ENCODE measurements at places on chromosomes 1 and 21.

- DNase-seq = peak; percentile 84
Observed at GRCh38 chr21:42233067-42233961, 14.4 kb downstream of the ABCG1 start.

GRCh38 chr1:242428399-242429190 lies 95.9 kb downstream of the PLD5 start:
- DNase-seq = no peak

DNA sequence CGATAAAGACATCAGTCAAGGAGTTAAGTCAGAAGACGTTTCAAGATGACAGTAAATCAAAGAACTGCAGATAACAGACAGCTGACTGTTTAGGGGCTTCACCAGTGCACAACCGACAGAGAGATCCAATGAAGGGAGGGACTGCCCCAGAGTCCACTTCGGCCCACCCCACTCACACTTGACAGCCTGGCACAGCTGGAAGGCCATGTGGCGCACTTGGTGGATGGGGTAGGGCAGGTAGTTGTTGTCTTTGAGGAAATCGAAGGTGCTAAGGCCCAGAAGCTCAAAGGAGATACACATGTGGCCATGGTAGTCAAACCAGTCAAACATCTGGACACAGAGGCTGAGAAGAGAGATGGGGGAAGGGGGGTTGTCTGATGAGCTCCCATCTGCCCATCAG lies 4.4 kb upstream of the SCAMP3 start:
- DNase-seq = no peak

DNA sequence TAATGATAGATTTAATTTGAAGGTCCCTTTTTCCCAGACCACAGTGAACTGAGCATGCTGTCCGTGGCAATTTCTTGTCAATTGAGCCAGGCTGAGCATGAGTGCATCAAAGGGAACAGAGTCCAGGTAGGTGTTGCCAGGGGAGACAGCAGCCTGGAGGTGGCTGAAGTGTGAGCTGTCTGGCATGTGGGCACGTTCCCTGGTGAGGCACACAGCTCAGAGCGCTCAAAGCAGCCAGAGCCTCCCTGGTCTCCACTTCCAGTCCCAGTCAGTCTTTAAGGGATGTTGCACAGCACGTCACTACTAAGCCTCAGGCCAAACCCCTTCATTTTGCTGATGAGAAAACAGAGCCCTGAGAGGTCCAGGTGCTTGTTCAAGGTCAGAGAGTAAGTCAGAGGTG lies 251.4 kb downstream of the MATN1 start:
- DNase-seq = no peak

DNA sequence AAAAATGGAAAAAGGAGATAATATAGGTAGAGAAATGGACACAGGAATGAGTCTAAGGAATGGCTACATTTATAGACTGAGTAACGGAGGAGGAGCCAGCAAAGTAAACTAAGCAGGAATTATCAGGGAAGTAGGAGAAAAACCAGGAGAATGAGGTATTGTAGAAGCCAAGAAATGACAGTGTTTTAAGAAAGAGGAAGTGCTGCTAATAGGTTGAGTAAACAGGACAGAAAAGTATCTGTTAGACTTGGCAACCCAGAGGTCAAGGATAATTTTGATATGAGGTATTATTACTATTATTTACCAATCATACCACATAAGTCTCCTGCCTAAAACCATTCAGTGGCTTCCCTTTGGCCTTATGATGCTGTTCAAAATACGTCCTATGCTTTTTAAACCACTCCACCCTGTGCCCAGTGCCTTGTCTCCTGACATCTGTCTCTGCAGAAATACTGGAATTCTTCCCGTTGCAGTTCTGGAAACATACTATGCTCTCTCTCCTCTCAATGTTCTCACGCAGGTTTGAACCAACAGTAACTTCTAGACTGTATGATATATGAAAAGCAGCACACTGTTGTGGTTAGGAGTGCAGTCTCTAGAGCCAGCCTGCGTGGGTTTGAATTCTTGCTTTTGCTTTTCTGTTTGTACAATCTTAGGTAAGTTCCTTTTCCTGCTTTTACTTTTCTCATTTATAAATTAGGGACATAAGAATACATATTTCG lies 24.6 kb upstream of the NEK7 start:
- peak; percentile 41 for DNase-seq

- no peak for DNase-seq
Observed at GRCh38 chr1:22089134-22089571, 36.6 kb downstream of the CDC42 start.

- no peak for DNase-seq
Observed at GRCh38 chr1:156097499-156098178, 15.4 kb upstream of the MEX3A start.

DNA sequence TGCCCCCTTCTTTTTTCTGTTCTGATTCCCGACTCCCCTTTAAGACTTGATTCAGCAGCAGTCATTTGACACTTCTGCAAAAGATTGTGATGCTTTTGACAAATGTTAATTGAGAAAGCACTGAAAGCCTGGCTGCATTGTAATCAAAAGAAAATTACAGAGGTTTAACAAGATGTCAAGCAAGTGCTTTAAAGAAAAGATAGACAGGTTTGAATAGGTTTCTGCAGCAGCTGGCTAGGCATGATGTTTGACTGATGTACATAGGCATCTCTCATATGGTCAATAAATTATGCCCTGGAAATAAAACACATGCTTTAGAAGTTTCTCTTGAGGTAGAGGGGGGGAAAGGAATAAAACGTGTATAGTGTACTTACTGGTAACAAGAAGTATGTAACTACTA lies 147.8 kb downstream of the ADGRL2 start:
- no peak for DNase-seq

GRCh38 chr1:209884665-209885117 lies 53.3 kb upstream of the SYT14 start:
- DNase-seq = no peak

DNA sequence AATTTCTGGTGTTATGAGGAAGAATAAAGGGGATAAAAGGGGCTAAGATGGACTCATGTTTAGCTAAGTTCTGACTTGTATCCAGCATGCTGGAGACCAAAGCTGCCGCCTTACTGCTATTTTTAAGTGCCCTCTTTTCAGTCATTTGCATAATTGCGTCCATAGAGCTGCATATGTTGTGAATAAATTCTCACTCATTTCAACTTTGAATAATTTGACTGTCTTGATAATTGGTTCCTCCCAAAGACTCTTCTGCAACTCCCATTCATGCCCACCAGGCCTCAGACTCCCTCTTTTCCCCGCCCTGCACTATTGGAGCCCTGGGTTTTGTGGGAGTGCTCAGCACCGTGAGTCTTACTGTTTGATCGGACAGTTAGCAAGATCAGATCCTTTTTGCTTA lies 45.0 kb downstream of the KIAA0040 start:
- no peak for DNase-seq

DNA sequence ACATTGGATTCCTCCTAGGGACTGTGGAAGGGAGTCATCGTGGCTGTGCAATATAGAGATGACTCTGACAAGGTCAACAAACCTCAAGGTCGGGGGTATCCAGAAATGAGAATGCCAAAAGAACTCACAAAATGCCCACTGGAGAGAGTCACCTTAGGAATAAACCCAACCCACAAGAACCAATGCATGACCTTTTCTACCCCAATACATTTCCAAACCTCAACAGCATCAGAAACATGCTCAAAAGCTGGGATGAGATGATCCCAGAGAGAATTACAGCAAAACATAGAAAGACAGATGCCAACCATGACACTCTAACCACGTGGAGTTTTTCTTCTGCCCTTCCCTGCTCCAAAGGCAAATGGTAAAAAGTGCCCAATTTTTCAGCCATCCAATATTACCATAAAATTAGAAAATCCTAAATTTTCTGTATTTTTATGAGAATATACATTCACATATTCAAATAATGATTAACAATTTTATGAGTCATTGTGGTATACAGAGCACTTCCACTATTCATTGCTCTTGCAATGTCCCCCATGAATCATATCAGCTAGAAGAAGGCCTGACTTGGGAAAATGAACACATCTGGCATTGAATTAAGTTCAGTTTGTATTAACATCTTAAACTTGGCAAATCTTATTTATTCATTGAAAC lies 88.2 kb upstream of the PALMD start:
- DNase-seq = no peak

DNA sequence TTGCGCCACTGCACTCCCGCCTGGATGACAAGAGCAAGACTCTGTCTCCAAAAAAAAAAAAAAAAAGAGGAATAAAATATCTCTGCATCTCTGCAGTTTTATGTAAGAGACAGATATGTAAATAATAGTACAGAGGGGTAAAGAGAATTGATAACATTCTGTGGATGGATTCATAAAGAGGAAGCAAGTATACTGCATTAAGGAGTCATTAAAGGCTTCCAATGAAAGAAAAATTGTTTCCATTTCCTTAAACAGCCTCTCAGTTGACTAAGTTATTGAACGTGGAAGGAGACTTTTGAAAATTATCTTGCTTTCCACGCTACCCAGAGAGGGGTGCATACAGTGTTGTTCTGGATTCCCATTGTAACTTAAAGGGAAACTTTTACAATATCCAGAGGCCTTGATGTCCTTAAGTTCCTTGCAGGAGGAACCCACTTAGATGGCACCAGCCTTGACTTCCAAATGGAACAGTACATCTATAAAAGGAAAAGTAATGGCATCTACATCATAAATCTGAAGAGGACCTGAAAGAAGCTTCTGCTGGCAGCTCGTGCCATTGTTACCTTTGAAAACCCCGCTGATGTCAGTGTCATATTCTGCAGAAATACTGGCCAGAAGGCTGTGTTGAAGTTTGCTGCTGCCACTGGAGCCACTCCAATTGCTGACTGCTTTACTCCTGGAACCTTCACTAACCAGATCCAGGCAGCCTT lies 13.8 kb downstream of the CEP350 start:
- no peak for DNase-seq

GRCh38 chr1:54287801-54288211 lies 87.8 kb downstream of the MRPL37 start:
- DNase-seq = no peak

DNA sequence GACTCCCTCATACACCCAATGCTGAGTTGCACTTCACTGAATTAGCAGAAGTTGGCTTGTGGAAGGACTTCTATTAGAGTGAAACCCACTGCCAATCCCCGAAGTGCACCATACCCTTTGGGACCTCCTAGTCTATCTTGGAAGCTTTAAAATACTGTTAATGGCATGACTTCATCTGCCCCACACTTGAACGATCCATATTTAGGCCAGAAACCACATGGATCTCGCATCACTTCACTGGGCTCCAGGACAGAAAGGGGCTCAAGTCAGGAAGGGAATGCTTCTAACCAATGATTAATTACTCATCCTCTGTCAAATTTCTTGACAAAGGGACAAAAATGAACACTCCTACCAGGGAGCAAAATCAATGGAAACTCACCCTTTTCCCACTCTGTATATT lies 69.1 kb downstream of the BCAR3 start:
- DNase-seq = no peak
